ENCODE measurements at places on chromosomes 13 and 19.

DNA sequence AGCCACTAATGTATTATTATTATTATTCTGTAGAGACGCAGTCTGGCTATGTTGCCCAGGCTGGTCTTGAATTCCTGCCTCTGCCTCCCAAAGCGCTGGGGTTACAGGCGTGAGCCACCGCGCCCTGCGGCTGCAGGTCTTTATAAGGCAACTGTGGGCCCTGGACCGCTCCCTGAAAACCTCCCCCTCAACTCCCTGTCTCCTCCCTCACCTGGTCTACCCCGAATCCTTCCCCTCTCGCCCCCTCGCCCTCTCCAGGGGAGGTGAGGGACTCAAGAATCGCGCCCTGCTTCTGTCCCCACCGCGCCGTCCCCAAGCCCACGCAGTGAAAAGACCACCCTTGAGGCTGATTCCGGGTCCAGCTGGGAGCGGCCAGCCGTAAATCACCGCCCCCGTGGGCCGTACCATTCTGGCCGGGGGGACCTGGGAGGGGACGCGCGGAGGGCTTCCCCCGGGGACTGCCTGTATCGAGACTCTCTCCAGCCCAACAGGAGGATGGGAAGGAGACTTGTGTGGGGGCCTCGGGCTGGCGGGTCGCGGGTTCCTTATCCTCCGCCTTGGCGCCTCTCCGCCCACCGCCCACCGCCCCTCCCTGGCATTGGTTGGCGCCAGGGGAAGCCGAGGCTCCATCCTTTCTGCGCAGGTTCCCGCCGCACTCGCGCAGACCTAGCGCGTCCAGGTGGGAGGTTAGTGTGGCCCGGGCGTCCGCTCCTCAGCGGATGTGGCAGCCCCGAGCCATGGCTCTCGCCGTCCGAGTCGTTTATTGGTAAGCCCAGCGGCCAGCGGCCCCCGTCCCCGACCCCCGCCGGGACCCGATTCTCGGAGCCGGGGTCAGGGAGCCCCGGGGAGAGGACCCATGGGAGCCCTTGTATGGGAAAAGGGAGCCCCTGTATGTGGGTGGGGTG lies at the start of gene SELENOW:
Gene SELENOW, plus strand, starts transcription at position 655 of the 905 bp plus-strand sequence. Its CDS starts 83 bp downstream, at position 738.
- peak; percentile 54 for DNase-seq

- DNase-seq, result no peak
Observed at GRCh38 chr19:35231956-35232645, 3.6 kb upstream of the FAM187B start.

DNA sequence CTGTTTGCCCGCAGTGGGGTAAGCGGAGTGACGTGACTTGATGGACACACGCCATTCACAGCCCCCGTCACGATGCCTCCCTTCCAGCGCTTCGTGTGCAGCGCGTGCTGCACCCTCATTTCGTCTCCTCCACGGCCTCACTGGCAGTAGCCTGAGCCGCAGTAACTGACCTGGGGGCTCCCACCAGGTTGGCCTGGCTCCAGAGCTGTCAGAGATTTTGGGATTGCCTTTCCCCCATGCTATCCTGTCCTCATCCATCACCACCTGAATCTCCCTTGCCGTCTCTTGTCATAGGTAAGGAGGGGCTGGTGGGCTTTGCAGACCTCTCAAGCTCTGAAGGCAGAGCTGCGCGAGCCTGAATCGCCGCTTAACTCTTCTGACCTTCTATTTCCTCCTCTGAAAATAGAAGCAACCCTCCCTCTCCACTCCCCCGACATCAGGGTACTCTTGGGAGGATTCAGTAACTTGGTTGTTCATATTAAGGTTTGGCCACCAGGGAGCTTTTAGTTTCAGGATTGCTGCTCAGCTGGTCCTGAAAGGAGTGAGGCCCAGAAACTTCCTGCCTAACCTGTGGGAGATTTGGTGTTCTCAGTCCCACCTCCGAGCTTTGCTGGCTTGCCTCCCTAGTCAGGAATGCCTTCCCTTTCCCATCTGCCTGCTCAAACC lies 27.9 kb downstream of the SIGLEC5 start:
- DNase-seq, result no peak

GRCh38 chr19:48642862-48643261 lies 3.1 kb downstream of the CA11 start:
- DNase-seq, result no peak

- DNase-seq, result no peak
Observed at GRCh38 chr19:28493884-28494283, 719.1 kb downstream of the UQCRFS1 start.

DNA sequence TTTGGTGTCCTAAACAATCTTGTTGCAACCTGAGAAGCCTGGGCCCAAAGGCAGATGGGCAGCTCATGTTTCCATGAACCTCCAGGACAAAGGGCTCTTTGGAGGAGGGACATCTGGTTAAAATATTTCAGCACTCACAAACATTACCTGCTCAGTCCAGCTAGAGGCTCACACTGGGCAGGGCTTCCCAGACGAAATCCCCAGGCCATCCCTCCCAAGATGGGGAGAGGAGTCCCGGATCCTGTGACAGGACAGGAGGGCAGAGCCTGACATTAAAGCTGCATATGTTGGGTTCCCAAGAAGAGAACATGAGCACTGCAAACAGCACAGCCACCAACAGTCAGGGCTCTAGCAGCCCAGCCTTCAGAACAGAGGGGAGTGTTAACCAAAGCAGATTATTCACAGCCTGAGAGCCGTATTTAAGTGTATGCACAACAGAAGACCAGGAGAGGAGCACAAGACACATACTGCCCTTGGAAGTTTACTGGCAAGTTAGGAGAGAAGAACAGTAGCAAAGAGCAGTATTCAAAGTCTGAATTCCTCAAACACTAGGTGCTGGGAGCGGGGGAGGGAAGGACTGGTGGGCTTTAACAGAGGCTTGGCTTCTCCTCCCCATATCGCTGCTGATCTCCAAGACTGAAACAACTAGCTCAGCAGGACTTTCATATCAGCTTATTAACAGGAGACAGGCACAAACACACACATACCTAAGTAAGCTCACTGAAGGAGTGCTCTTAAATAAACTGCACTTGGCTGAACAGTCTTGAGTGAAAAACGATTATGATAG lies 12.3 kb downstream of the ATP7B start:
- DNase-seq, result no peak

DNA sequence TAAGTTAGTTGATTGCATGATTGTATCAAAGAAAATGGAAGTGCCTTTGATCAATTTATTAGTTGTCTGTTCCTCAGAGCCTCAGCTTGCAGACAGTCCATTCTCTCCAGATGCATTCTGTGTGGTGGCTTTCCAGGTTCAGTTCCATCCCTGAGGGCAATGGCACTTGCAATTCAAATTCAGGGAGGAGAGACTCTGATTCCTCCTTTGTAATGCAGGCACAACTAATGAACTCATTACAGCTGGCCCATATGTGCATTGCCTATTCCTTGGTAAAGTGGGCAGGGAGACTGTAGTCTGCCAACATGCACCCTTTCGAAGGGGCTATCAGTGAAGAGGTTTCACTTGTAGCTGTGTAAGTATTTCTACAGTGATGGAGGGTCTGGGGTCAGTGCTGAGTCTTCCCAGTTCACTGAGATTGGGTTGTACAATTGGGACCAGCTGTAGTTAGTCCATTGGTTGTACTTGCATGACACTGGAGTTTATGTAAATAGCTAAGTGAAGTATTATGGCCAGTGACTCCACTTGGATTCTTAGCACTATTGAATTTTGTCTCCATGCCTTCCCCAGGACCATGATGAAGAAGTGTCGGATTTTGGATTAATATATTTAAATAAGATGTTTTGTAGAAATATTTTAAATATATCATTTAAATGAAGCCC lies 401.7 kb downstream of the GPC6 start:
- no peak for DNase-seq

DNA sequence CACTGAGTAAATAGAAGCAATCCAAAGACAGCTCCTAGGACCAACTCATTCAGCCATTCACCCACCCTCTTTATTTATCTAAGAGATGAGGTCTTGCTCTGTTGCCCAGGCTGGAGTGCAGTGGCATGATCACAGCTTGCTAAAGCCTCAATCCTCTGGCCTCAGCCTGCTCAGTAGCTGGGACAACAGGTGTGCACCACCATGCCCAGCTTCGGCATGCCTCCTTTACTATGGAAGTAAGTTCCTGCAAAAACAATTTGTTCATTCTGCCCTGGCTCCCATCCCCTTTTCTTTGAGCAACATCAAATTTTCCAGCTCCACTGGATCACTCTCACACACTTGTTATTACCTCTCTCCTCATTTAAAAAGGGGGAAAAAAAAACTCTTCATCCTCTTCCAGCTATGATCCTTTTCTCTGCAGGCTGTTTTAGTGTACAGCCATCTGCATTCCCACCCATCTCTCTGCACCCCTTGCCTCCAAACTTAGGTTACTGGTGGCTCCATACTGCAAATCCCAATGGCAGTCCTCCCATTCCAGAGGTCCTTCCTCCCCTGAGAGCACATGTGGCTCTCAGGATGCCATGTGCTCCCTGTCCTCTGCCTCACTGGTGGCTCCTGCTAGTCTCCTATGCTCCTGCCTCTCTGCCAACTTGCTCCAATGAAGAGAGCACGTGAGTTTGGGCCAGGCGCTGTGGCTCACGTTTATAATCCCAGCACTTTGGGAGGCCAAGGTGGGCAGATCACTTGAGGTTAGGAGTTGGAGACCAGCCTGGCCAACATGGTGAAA lies 2.2 kb downstream of the ELOF1 start:
- DNase-seq, result no peak

DNA sequence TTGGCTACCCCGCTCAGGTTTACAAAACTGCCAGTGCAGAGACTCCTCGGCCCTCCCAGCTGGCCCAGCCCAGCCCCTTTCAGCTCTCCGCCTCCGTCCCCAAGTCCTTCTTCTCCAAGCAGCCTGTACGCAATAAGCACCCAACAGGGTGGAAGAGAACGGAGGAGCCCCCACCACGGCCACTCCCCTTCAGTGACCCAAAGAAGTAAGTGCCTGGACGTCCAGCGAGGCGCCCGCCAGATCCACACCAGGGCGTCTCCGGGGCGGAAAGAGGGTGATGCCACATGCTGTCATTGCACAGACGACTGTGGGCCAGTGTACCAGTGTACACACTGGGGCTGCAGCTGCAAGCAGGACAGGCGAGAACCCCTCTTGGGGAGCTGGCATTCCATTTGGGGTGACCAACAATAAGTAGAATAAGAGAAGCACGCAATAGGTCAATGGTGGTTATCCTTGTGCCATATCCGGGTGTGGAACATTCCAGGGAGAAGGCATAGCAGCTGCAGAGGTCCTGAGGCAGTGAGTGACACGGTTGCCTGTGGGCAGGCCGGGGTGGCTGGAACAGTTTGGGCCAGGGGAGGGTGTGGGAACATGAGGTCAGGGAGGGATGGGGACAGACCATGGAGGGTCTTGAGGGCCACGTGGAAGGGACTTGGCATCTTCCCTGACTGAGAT lies 41.3 kb downstream of the DPF1 start:
- no peak for DNase-seq

DNA sequence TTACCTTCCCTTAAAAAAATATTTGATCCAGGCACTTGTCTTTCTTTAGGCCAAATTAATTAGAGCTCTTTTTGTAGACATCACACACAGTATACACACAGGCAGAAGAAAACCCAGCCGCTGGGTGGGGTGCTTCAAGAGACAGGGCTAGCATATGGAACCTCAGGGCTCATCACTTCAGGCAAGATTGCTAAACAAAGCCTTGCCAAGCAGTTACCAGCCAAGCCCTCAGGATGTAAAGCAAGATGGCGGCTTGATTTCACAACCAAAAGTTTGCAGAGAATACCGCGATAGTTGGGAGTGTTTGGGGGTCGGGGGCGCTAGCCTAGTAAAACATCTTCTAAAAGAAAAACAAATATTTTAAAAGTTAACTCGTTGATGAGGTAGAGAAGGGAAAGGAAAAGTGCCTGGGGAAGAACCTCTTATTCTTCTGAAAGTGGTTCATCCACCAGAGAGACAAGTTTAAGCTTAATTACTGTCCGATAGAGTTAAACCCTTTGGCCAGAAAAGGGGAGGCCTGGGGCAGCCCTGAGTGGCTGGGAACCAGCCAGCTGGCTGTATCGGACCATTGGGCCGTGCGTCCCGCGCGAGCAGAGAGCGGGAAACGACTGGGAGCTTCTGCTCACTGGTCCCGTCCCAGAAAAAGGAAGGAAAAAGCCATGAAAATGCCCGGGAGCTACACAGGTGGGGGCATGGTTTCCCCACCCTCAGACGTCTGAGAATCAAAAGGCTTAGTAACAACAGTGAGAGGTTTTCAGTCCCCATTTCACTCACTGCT lies 254.9 kb upstream of the PCDH20 start:
- DNase-seq, result no peak

DNA sequence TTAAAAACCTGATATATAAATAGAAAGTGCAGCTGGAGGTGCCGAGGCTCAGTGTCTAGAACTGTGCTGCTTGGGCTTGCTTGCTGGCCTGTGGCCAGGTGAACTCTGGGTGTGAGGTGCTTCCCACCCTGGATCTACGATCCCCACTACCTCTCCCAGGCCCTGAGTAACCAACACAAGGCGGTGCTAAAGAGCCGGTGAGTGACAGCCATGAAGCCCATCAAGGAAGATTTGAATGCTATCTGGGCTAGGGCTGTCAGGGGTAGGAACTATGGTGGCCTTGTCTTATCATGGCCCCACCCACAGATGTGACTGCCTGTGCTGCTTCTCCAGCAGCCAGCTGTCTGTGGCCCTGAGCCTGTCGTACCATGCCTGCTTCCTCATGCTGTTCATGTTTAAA lies 25.6 kb upstream of the ZNF91 start:
- no peak for DNase-seq

DNA sequence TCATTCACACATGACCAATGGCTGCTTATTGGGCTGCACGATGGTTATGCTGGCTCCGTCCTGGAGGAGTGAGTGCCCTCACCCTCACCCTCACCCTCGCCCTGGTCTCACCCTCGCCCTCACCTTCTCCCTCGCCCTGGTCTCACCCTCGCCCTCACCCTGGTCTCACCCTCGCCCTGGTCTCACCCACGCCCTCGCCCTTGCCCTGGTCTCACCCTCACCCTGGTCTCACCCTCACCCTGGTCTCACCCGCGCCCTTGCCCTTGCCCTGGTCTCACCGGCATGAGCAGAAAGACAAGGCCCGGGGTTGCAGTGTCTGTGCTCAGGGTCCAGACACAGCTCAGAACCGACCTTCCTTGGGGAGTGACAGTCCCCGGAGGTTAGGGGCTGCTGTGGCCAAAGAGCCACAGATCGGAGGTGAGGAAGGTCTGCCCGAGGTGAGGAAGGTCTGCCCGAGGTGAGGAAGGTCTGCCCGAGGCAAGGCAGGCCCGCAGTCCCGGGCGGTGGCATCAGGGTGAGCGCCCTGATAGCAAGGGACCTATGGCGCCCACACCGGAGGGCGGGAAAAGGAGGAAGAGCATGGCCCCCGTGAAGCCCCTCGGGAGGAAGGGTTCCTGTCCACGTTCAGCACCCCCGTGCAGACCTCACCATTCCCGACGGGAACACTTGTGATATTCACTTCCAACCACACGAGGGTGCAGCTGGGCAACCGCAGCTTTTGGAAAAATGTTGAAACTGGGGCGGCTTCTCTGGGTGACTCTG lies 65.6 kb downstream of the MCF2L start:
- DNase-seq, result peak; percentile 48
